ENCODE measurements at places on chromosomes 12 and 14. TPM values are rescaled to one million over a fixed set of nuclear protein-coding genes. Genes with fewer than 3 reads are reported as not detected.
A peak's percentile ranks its signal among the peaks of the same experiment; 100 is the strongest.

ITGA5 gene
- total RNA-seq, result 95.0 TPM

SLC11A2 gene
- 40.8 TPM for total RNA-seq

ST8SIA1 gene
- total RNA-seq, result 5.2 TPM

ZNF385A gene
- total RNA-seq, result 38.8 TPM

CARMIL3 gene
- total RNA-seq, result 1.2 TPM

DCN gene
- 1,553 TPM for total RNA-seq

CD27 gene
- 1.2 TPM for total RNA-seq

KRT74 gene
- not detected for total RNA-seq

AICDA gene
- total RNA-seq, result not detected

ZBTB42 gene
- 7.6 TPM for total RNA-seq

- DNase-seq, result no peak
These were observed 1.8 kb downstream of the TBC1D30 start for GRCh38 chr12:64826234-64826633.

DNA sequence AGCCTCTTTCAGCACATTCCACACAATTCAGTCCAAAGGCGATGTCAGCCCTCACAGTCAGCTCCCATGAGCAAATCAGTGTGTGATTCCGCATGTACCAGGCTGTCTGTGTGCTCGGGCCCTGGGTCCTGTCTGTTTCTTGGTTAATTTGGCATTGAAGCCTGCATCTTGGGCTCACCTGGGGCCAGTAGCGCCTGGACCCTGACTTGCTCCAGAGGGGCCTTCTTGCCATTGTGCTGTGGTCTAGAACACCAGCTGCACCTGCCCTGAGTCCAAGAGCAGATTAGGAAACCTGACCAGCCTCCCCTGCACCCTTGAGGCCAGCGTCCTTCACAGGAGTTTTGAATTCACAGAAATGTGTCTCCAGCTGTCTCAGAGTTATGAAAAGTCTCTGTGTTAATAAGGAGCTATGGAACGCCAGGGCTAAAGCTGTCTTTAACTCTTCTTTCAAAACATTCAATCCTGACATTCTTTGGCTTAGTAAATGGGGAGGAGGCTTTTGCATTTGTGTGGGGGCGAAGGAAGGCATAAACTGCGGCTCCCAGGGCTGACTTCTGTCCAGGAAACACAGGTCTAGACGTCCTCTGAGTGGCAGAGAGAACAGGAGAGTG lies 102.2 kb downstream of the ARF6 start:
- no peak for DNase-seq

- DNase-seq, result no peak
These were observed 14.2 kb downstream of the NOXRED1 start for GRCh38 chr14:77409131-77409533.

DNA sequence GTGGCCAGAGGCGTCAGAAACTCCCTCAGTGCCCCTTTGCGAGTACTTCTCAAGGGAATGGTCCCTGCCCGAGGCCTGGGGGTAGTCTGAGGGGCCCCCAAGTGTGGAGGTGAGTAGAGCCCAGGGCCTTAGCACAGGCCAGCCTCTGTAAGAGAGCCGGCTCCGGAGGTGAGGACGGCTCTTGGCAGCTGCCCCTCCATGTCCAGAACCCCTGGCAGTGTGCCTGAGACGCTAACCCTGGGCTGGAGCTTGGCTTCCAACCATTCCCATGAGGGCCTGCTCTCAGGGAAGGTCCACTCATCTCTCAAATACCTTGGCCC lies 61.7 kb downstream of the PRMT8 start:
- no peak for DNase-seq

- no peak for DNase-seq
These were observed 5.0 kb downstream of the TAMALIN start for GRCh38 chr12:52011602-52012214.

DNA sequence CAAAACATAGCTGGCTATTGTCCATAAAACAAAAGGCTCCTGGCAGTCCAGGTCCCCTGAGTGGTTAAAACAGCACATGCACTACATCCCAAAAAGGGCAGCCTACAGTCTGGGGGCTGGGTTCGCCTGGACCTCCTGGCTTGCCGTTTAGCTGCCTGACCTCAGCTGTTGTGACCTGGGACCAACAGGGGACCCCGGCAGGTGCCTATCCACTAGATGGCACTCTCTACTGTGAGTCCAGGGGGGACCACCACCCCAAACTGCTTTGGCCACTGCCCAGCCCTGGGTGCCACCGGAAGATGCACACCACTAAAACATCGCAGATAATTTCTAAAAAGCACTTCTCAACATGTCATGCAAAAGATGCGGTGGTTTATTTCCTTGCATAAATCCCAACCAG lies 2.9 kb upstream of the RTL1 start:
- DNase-seq, result no peak

DNA sequence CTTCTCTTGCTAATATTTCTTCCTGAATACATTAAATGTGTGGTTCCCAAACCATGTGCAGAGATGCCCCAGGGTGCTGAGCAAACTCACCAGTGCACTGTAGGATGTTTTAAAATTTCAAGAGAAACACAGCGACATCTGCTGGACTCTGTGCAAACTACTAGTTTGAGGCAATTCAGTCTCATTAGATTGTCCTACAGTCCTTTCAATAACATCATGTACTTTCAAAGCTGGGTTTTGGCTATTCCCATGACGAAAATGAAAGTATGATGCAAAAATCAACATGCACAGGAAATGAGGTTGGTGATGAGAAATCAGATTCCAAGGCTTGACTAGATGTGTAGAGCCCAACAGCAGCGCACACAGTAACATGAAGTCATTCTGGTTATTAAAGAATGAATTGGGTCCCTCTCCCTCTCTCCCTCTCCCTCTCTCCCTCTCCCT lies 66.3 kb downstream of the CLIP1 start:
- DNase-seq, result no peak

- DNase-seq, result no peak
These were observed 745.7 kb downstream of the DIO2 start for GRCh38 chr14:79465651-79466050.

DNA sequence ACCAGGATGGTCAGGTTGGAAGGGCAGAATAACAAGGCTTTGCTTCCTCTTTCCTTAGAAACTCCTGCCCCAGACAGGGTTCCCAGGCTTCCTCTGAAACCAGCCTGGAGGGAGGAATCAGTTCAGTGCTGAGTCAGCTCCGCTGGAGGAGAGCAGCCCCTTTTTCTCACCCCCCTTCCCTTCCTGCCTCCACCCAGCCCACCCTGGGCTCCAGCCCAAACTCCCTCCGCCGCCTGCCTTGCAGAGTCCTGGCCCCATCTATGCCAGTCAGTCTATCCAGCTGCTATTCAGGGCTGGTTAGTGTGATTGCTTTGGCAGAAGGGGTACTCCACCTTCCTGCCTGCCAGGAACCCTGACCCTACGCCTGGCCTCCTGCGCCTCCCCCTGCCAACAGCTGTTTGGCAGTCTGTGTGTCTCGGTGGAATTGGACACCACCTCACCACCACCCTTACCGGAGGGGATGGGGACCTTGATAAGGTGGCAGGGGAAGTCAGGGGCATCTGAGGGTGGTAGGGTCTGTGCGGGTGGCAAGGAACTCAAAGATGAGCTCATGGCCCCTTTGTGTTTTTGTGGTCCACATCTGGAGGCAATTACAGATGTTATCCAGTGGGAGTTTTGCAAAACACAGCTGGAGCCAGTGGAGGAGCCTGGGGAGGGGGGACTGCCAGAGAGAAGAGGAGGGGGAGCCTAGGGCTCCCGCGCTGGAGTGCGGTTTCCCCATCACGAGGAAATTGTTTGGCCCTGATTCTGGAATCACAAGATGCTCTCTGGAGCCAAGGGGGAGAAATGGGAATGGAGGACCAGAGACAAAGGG lies 12.2 kb downstream of the MMP14 start:
- peak; percentile 97 for DNase-seq

DNA sequence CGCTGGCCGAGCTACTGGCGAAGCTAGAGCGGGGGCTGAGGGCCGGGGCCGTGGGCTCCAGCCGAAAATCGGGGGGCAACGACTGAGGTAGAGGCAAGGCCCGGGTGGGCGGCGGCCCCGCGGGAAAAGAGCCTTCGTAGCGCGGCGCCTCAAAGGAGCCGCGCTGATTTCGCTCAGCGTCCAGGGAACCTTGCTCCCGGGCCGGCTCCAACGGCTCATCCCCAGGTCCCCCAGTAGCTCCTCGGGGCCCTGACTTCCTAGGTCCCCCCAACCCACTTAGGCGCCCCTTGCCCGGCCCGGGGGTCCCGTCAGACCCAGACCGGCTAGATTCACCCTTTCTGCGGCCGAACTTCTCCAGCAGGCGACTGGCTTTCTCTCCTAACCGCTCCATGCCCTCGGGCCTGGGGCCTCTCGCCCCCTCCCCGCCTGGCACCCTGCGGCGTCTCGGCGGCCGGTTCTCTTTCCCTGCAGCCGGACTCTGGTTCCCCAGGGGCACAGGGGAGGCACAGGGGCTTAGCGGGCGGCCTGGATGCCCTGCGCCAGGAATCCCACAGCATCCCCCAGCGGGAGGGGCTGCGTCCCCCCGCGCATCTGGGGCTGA lies 375 bp downstream of the AJUBA start:
- no peak for DNase-seq

DNA sequence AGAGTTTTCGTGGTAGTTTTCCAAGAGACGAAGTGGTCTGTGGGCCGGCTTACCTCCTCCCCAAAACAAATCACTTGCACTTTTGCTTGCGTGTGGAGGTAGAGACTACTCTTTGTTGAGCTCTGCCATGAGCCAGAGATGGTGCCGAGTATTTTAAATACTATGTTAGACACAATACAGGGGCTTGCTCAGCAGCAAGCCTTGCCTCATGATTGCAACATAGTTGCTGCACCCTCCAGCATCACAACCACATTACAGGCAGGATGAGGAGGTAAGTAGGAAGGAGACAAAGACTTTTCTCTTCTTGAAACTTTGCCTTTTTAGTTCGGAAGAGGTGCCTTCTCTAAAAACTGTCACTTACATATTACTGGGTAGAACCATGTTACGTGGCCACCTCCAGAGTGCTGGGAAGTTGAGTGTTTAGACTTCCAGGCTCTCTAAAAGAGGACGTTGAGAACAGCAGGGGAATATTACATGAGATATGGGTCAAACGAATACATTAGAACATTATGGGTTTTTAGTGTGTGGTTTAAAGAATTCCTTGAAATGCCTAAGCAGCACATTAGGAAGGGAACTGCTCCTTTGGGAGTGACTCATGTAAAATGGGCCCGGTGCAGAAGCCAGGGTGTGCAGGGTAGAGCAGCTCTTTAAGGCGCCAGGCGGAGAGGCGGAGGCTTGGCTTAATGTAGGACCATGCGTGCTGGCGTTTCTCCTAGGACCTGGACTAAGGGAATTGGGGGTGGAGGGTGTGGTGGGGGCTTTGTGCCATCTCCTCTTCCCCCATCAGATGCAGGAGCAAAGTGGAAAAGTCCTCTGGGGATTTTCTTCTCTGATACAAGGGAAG lies 110.6 kb upstream of the PRMT8 start:
- no peak for DNase-seq

DNA sequence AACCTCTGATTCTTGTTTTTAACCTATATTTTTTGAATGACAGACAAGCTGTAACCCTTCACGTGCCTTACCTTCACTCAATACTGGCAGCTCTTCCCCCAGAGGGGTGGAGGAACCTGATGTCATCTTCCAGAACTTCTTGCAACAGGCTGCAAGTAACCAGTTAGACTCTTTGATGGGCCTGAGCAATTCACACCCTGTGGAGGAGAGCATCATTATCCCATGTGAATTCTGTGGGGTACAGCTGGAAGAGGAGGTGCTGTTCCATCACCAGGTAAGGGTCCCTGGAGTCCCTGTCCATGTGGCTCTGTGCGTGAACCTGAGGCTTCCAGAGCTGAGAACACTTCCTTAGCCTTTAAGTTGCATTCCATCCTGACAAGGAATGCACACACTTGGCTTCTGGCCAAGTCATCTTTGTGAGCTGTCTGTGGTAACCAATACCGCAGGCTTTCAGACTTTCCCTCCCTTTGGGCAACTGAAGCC lies 22.7 kb downstream of the TRAFD1 start:
- no peak for DNase-seq

DNA sequence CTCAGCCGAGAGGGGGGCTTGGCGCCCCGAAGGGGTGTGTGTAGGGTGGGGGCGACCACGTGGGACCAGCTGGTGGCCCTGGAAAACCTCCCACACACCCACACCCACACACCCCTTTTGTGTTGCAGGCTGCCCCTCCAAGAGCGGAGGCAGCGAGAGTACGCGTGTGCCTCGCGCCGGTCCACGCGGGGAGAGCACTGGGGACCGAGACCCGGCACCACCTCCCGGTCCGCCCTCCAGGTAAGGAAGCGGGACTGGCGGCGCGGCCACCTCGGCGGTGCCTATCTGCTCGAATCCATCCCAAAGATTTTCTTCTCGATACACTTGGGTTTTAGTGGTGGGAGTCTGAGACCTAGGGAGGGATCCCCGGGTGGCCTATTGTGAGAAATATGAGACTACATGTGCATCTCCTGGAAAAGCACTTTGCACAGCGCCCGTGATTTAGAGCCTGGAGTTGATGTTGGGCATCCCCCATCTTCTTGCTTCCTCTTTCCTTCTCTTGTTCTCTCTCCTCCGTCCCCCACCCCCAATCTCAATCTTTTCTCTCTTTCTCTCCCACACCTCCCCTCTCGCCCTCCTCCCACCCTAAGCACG lies 393 bp downstream of the SYT1 start:
- no peak for DNase-seq

DNA sequence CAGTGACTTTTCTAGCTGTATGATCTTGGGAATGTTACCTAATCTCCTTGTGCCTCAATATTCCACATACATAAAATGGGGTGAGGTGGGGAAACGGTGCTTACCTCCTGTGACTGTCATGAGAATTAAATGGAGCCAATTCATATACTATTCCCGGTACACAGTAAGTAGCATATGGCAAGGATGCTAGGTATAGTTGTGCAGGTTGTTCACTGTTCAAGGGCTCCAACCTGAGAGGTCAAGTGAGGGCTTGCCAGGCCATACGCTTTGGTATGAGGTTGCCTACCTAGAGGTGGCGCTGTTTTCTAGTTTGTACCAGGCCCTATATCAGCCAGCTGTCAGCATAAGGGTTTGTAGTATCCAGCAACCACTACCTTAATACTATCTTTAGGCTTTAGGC lies 3.6 kb upstream of the BATF start:
- no peak for DNase-seq

- DNase-seq, result no peak
These were observed 175.8 kb upstream of the PLXNC1 start for GRCh38 chr12:93972411-93973208.

- peak; percentile 16 for DNase-seq
These were observed 159.3 kb upstream of the FOXN3 start for GRCh38 chr14:89576145-89576927.

GRCh38 chr12:24945845-24946244 lies 3.1 kb downstream of the BCAT1 start:
- DNase-seq, result no peak
